ENCODE measurements at places on chromosomes 13 and 19. TPM values are rescaled to one million over a fixed set of nuclear protein-coding genes. Genes with fewer than 3 reads are reported as not detected.

The MAST1 gene
- polyA plus RNA-seq: 1.2 TPM

The SCGB2B2 gene
- polyA plus RNA-seq: 0.71 TPM

The UHRF1 gene
- polyA plus RNA-seq: 2.1 TPM

The CERS1 gene
- not detected for polyA plus RNA-seq

The CPT1C gene
- 2.4 TPM for polyA plus RNA-seq

The ARRDC5 gene
- polyA plus RNA-seq: not detected

The ZNF581 gene
- 24.4 TPM for polyA plus RNA-seq

The ACER1 gene
- 0.19 TPM for polyA plus RNA-seq

The TGFBR3L gene
- not detected for polyA plus RNA-seq

The SHANK1 gene
- not detected for polyA plus RNA-seq

The ABCC4 gene
- polyA plus RNA-seq: 4.2 TPM

The NLRP12 gene
- polyA plus RNA-seq: not detected

The PSG2 gene
- not detected for polyA plus RNA-seq

The ZNF426 gene
- polyA plus RNA-seq: 4.1 TPM

The TECR gene
- 139 TPM for polyA plus RNA-seq

The HCST gene
- polyA plus RNA-seq: 13.9 TPM

The CLDN10 gene
- polyA plus RNA-seq: 0.20 TPM

The SLAIN1 gene
- 0.69 TPM for polyA plus RNA-seq

The ADGRE1 gene
- 1.8 TPM for polyA plus RNA-seq

The HSPBP1 gene
- polyA plus RNA-seq: 32.4 TPM

The SELENOV gene
- not detected for polyA plus RNA-seq

The CLEC17A gene
- 13.7 TPM for polyA plus RNA-seq

The CEBPA gene
- polyA plus RNA-seq: 48.0 TPM

The ZNF724 gene
- polyA plus RNA-seq: 0.69 TPM

The CYP4F2 gene
- 2.2 TPM for polyA plus RNA-seq

The HNRNPA1L2 gene
- 6.2 TPM for polyA plus RNA-seq

The ZNF763 gene
- polyA plus RNA-seq: 3.3 TPM

The TMEM221 gene
- polyA plus RNA-seq: not detected

The PCDH17 gene
- polyA plus RNA-seq: under 0.01 TPM

The KASH5 gene
- 0.04 TPM for polyA plus RNA-seq

The TNNI3 gene
- 3.6 TPM for polyA plus RNA-seq

The PTGER1 gene
- not detected for polyA plus RNA-seq

The WDR87 gene
- not detected for polyA plus RNA-seq

The LONP1 gene
- polyA plus RNA-seq: 62.6 TPM

The CEACAM16 gene
- polyA plus RNA-seq: not detected

The C2CD4C gene
- 0.96 TPM for polyA plus RNA-seq

The KCNJ14 gene
- 0.61 TPM for polyA plus RNA-seq

The KDM4B gene
- 24.0 TPM for polyA plus RNA-seq

The ZNF66 gene
- 2.5 TPM for polyA plus RNA-seq

The EDDM13 gene
- polyA plus RNA-seq: 10.8 TPM

The ETV2 gene
- 4.9 TPM for polyA plus RNA-seq

The MADCAM1 gene
- 0.46 TPM for polyA plus RNA-seq

The ENOX1 gene
- polyA plus RNA-seq: 1.5 TPM

The RASL11A gene
- polyA plus RNA-seq: 33.0 TPM

The ZGLP1 gene
- 2.4 TPM for polyA plus RNA-seq

The ZNF490 gene
- polyA plus RNA-seq: not detected

The ERICH6B gene
- not detected for polyA plus RNA-seq
